ENCODE measurements at places on chromosomes 7 and 10. TPM values are rescaled to one million over a fixed set of nuclear protein-coding genes. Genes with fewer than 3 reads are reported as not detected.
A peak's percentile ranks its signal among the peaks of the same experiment; 100 is the strongest.

MARVELD1 gene
- total RNA-seq = 2.8 TPM

- no peak for DNase-seq
- peaks cover 50% of the 10 kb centered on the region for H3K4me1 ChIP-seq
- no peak overlapping the region for H3K4me3 ChIP-seq
- peaks cover 13% of the 10 kb centered on the region for H3K36me3 ChIP-seq
- no peaks in the 10 kb centered on the region for H3K27me3 ChIP-seq
These were observed 5.0 kb downstream of the NRF1 start for GRCh38 chr7:129616530-129616929.

- no peak for DNase-seq
- no peaks in the 10 kb centered on the region for H3K27me3 ChIP-seq
- H3K4me3 ChIP-seq = peak overlapping the region; percentile 85
- H3K27ac ChIP-seq = peak overlapping the region; percentile 92
- peaks cover 20% of the 10 kb centered on the region for H3K36me3 ChIP-seq
- H3K4me1 ChIP-seq = peaks cover 79% of the 10 kb centered on the region
These were observed 3.8 kb downstream of the NFE2L3 start for GRCh38 chr7:26155531-26156375.

- no peak for DNase-seq
- peaks cover 68% of the 10 kb centered on the region for H3K4me1 ChIP-seq
- no peak overlapping the region for H3K4me3 ChIP-seq
- no peaks in the 10 kb centered on the region for H3K27me3 ChIP-seq
These were observed 29.2 kb downstream of the STK17A start for GRCh38 chr7:43612128-43612527.

All from activated CD8-positive, alpha-beta memory T cell treated with anti-CD3 and anti-CD28 coated beads, Interleukin-2, amount 10 ng/mL, durations not matched to agents 7 days and 5 days (primary cell).